ENCODE measurements at places on chromosomes 7 and 10.

DNA sequence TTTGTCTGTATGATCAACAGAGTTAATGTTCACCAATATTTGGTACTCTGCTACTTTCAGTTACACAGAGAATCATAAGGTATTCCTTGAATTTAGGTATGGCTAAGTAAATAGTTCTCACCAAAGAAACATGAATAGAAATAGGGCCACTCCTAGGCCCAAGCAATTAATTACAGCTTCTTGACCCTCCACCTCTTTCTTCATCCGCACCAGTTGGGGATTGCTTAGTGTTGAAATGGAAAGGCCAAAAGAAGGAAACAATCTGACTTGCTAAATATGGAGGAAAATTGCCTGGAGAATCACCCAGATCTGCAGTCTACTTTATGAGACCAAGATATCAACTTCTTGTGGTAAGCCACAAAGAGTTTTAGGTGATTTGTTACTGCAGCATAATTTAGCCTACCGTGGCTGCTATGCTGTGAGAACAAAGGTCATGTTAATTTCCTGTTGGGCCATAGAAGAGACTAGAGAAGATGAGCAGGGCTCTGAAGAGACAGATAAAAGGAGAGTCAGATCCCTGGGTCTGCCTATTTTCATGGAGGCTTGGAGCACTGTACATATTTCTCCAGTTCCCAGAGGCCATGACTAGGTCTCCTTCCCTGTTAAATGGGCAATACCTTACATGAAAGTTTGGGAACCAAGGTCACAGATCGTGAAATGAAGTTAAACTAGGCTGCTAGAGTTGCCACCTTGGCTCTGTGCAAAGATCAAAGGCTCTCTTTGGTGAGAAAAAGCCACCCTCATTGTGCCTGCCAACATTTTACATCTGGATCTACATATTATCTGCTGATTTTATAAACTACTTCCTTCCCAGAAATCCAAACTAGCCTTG is 93.3 kb upstream of the GDF10 start:
- DNase-seq, result no peak

DNA sequence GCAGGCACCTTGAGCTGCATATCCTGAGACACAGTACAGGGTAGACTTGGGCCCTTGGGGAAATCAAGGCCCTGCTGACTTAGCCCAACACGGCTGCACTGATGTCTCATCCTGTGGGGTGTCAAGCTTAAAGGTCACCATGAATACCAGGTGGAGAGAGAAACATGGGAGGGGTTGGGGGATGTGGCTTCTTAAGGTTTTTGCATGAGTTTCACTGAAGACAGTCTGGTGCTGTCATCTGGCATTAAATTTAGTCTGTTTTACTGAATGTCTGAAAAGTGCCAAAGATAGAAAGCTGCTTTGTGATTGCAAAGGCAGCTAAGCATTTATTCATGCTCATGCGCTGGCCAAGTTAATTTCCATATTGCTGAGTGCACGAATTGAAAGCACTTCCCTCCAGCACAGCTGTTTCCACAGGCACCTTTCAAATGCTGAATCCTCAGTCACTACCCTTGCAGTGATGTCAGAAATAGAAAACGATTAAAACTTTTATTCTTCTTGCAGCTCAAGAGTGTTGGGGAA is 102.1 kb downstream of the OSBPL3 start:
- no peak for DNase-seq

DNA sequence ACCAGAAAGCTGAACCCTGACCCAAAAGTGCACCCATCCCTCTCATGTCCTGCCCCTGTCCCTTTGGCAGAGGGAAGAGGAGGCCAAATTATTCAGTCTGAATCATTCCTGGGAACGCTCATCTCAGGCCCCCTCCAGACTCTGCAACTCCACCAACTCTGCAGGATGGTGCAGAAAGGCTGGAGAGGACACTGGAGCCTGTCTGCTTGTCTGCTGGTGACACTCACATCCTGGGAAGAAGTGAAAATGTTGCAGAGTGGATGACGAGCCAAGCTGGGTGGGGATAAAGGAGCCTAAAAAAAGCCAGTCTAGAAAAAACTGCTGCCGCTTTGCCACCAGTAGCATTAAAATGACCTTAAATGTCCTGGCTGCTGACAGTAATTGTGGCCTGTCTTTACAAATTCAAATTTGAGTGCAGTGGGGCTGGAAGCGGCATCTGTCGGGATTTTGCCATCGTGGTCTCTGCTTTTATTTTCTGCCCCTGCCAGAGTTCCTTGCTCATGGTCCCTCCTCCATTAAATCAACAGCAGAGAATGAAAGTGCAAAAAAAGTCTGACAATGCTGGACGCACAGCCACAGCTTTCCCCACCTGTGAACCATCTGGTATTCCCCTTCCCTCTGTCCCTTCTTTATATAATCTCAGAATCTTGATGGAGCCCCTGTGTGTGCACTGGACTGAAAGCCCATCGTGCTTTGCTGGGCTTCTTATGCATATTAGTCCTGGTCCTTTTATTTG is 63.9 kb downstream of the STK17A start:
- DNase-seq, result no peak

GRCh38 chr10:3071405-3072198 is 4.3 kb downstream of the PFKP start:
- no peak for DNase-seq

- no peak for DNase-seq
Observed at GRCh38 chr10:88820748-88821401, 18.3 kb downstream of the LIPM start.

GRCh38 chr7:818031-818699 is 14.1 kb upstream of the SUN1 start:
- DNase-seq, result no peak

- no peak for DNase-seq
Observed at GRCh38 chr7:28565980-28566379, 153.7 kb downstream of the CREB5 start.

GRCh38 chr10:58976254-58976653 is 200.2 kb upstream of the PHYHIPL start:
- DNase-seq, result no peak

DNA sequence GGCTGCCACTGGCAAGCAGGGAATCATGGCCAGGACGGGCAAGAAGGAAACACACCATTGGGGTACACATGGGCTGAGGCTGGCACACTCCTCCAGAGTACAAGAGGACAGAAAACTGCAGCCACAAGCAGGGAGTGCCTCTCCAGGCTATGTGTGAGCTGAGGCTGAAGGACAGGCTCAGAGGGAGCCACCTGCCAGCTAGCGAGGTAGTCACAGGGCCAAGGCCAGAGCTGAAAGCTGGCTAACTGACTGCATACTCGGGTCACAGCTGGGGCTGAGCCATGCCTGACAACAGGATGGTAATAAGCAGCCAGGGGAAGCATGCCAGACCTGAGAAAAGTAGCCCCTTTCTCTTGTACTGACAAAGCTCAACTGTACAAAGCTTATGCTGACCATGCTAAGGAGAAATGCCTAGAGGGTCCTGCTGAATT is 52.0 kb downstream of the KIF5B start:
- no peak for DNase-seq

GRCh38 chr10:130470973-130471372 is 334.8 kb downstream of the GLRX3 start:
- no peak for DNase-seq

- no peak for DNase-seq
Observed at GRCh38 chr10:124222988-124223710, 129.8 kb upstream of the CHST15 start.

DNA sequence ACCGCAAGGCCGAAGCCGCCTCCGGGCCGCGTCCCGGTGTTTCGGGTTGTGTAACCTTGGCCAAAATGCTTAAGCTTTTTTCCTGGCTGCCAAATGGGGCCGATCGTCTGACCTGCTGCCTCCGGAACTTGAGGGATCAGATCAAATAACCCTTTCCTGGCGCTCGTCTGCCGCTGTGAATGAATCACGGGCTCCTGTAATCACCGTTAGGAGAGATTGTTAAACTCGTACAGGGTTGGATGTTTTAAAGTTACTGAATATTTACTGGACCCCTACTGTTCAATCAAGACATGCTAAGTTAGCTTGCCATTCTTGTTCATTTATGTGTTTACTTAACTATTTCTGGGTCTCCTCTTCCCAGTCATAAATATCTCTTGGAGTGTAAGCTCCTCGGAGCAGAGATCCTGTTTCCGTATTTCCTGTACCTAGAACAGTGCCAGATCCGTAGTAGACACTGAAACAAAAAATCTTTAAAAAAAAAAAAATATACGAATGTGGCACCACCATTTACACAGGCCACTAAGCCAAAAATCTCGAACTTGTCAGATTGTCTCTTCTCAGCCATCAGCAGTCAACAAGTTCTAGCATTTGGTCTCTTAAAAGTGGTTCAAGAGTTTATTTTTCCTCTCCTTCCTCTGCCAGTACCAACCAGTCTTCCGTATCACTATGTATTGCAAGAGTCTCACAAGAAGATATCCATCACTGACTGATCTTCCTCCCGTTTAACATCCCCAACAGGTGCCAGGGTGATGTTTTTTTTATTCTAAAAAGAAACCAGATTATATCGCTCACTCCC is 650 bp upstream of the TM9SF3 start:
- DNase-seq, result peak; percentile 36

DNA sequence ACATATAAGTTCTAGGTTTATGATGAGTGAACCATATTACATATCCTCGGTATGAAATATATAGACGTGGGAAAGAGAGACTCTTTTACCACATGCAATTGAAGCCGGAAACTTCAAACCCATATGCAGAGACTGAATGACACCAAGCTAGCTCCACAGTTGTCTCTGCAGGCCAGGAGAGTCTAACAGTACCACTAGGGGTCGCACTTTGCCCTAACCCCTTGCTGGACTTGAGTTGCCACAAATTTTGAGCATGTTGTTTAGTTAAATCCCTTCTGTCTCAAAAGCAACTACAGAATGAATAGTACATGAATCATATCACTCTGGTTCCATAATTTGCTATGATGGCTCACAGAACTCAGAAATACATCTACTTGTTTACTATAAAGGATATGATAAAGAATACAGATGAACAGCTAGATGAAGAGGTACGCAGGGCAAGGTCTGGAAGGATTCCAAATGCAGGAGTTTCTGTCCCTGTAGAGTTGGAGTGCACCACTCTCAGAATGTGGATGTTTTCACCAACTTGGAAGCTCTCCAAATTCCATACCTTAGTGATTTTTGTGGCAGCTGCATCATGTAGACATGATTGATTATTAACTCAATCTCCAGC is 112.4 kb upstream of the YAE1 start:
- peak; percentile 20 for DNase-seq

- DNase-seq, result no peak
Observed at GRCh38 chr10:78656417-78657162, 412.2 kb upstream of the ZMIZ1 start.

- DNase-seq, result no peak
Observed at GRCh38 chr10:16927546-16927945, 110.3 kb upstream of the RSU1 start.

DNA sequence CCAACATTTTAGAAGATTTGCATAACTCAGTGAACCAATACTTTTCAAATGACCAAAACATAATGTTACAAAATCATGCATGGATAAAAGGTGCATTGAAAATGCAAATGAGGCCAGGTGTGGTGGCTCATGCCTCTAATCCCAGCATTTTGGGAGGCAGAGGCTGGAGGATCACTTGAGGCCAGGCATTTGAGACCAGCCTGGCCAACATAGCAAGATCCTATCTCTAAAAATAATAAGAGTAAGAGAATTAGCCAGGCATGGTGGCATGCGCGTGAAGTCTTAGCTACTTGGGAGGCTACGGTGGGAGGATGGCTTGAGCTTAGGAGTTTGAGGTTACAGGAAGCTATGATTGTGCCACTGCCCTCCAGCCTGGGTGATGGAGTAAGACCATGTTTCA is 33.4 kb downstream of the SCD start:
- no peak for DNase-seq

- DNase-seq, result no peak
Observed at GRCh38 chr7:80026766-80027165, 107.9 kb upstream of the GNAI1 start.

DNA sequence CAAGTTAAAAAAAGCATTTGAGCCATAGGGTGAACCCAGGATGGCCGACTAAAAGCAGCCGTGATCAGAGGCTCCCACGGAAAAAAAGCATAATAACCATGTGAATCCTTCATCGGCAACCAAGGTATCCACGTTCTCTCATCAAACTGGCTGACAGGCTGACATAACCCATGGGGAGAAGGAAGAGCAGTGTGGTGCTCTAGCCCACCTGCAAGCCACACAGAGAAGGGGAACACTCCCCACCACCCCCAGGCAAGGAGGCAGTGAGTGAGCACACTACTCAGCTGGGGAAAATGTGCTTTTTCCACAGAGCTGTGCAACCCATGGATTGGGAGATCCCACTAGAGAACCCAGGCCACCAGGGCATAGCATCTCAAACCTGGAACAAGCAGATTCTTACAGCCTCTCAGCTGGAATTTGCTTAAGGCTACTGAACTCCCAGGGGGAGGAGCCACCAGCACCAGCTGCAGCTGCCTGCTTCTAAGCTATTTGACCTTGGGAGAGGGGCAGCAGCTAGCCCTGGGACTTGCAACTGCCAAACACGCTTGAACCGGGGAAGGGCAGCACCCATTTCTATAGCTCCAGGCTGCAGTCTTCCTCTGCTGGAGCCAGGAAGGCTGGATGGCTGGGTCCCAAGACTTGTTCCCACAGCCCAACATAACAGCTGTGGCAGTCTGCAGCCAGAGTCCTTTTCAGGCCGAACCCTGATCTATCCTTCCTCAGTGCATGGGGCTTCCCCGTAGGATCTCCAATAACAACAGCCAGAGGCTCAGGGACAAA is 178.2 kb upstream of the NRG3 start:
- no peak for DNase-seq

DNA sequence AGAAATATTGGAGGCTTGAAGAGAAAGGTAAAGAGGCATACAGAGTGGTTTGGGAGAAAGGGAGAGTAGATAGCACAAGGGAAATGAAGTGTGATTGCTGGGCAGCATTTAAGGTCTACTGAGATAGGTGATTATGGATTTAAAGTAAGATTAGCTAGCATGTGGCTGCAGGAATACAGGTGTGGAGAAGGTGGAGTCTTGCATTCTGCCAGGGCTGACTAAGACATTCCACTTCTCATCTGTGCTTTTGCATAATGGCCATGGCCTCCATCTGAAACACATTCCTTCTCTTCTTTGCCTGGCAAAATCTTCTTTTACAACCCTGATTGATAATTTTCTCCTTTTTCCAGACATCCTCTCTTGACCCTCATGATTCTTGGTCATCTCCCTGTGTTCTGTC is 31.6 kb upstream of the PCGF5 start:
- DNase-seq, result no peak

DNA sequence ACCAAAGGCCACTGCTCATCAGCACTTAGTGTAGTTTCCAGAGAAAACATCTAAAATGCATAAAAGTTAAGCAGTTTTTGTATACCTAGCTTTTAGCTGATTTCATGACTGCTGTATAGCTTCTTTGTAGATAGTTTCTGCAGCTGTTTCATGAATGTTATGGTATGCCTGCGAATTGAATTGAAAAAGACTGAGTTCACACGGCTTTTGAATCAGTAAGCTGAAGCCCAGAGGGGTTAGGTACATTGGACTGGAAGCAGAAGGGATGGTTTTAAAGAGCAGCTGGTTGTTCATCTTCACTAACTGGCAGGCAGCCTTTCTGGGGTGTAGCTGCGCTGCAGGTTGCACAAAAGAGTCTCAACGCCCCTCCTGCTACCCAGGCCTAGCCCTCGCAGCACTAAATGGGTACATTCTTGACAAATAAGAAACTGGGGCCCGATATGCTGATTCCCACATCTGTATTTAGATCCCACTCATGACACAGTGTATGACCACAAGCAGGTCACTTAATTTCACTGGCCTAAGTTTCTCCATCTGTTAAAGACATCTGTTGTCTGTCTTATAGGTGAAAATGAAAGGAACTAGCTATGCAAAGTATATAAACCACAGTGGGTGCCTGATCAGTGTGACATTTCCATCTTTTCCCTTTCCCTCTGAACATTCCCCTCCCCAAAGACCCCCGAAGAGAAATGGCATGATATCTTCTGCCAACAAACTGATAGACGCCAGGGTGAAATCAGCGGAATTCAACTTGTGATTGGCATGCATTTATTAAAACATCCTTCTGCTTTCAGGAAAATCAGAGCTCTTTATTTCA is 85.9 kb upstream of the AGBL3 start:
- no peak for DNase-seq
